GM23248 (cell line): ENCODE measurements at places on chromosomes 6 and 20. TPM values are rescaled to one million over a fixed set of nuclear protein-coding genes. Genes with fewer than 3 reads are reported as not detected.

DNA sequence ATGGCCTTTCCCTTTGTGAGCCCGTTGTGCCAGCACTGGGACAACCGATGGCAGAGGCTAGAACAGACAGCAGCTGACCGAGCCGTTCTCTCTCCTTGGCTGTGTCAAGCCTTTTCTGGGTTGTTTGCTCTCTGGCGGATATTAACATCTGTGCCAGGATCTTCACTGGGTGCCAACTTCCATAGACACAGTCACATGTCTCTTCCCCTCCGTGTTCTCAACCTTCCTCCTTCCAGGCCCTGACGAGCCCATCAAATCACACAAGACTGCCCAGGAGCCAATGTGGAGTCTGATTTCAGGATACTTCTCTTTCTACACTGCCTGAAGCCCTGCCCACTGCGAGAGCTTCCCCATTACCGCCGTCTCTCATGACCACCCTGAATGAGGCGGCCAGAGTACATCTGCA is 111.0 kb upstream of the RALGAPA2 start:
- no peak overlapping the region for H3K27ac ChIP-seq
- DNase-seq: no peak
- H3K36me3 ChIP-seq: no peaks in the 10 kb centered on the region
- H3K27me3 ChIP-seq: peaks cover 8% of the 10 kb centered on the region; the same call in 1 of the 2 replicates
- no peaks in the 10 kb centered on the region for H3K4me1 ChIP-seq
- H3K4me3 ChIP-seq: no peak overlapping the region

- H3K4me3 ChIP-seq: no peak overlapping the region
- no peak for DNase-seq
- peaks cover 6% of the 10 kb centered on the region; the same call in 1 of the 2 replicates for H3K4me1 ChIP-seq
- no peaks in the 10 kb centered on the region for H3K36me3 ChIP-seq
- H3K27me3 ChIP-seq: no peaks in the 10 kb centered on the region
Measured at GRCh38 chr6:154504102-154504501, 6.4 kb downstream of the CNKSR3 start.

DNA sequence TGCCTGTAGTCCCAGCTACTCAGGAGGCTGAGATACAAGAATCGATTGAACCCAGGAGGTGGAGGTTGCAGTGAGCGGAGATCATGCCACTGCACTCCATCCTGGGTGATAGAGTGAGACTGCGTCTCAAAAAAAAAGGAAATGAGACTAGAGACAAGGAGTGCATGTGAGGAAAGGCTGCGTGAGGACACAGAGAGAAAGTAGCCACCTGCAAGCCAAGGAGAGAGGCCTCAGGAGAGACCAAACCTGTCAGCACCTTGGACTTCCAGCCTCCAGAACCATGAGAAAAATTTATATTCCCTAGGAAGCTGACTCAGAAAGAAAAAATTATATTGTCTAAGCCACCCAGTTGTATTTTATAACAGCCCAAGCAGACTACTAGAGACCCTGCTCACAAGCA is 7.4 kb upstream of the BEND3 start:
- H3K27ac ChIP-seq: no peak overlapping the region
- no peaks in the 10 kb centered on the region for H3K36me3 ChIP-seq
- H3K4me1 ChIP-seq: no peaks in the 10 kb centered on the region

DNA sequence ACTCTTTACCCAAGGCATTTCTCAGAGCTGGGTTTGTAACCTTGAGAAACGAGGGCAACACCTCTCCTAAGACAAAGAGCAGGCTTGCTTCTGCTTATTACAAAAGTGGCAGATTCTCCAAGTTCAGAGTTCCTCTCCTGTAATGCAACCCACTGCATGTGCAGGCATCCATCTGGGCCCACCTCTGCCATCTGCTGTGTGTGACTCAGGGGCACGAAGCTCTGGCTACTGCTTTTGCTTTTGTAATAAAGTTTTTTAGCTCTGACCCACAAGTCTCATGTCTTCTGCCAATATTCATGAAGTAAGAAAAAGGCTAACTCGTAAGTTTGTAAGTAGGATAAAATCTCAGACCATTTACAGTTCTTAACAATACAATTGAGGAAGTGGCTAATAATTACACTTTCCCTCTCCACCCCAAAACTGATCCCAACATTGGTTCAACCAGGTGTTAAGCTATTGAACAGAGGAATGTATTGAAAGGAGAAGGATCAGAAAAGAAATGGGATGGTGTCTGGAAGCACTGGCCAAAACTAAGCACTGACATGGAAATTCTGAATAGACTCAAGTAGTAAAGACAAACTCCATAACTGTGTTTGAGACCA is 51.7 kb upstream of the SMLR1 start:
- no peak overlapping the region for H3K4me3 ChIP-seq
- no peak overlapping the region for H3K27ac ChIP-seq
- peak; percentile 69 for DNase-seq
- no peaks in the 10 kb centered on the region for H3K27me3 ChIP-seq
- peaks cover 26% of the 10 kb centered on the region for H3K4me1 ChIP-seq
- no peaks in the 10 kb centered on the region for H3K36me3 ChIP-seq

DNA sequence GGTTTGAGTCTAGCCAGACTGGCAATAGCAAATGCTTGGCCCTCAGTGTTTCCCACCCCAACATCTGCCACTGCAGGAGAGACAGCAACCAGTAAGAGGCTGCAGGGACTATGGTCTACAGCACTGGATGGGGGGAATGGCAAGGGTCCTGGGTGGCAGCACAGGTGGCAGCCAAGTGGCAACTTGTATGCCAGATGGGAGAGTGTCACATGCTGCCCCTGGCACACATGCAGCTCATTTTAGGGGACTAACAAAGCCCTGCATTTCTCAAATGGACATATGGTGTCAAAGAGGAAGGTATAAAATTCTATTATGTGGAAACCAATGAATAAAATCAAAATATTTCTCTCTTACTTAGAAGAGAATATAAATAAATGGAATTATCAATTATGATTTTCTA is 298.7 kb upstream of the MARCKS start:
- peak overlapping the region; percentile 43; the same call in 1 of the 2 replicates for H3K4me3 ChIP-seq
- no peaks in the 10 kb centered on the region for H3K27me3 ChIP-seq
- H3K4me1 ChIP-seq: peaks cover 43% of the 10 kb centered on the region
- DNase-seq: no peak
- H3K36me3 ChIP-seq: no peaks in the 10 kb centered on the region
- peak overlapping the region; percentile 63; the same call in 1 of the 2 replicates for H3K27ac ChIP-seq

DNA sequence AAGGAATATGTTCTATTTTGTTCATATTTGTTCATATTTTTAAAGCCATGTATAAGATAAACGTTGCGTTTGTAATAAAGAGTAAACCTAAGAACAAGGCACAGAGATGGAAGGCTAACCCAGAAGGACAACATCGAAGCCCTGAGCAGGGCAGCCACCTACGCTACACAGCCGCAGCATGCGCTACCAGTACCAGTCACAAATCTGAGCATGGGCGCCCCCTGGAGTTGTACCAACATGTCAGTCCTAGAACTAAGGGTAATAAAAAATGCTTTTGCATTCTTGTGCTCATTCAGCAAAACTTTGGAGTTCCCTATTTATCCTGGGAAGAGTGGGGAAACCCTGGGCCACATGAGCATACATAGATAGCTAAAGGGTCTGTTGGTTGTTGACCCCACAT is 70.6 kb downstream of the PLEKHG1 start:
- H3K27me3 ChIP-seq: peaks cover 3% of the 10 kb centered on the region
- DNase-seq: no peak

DNA sequence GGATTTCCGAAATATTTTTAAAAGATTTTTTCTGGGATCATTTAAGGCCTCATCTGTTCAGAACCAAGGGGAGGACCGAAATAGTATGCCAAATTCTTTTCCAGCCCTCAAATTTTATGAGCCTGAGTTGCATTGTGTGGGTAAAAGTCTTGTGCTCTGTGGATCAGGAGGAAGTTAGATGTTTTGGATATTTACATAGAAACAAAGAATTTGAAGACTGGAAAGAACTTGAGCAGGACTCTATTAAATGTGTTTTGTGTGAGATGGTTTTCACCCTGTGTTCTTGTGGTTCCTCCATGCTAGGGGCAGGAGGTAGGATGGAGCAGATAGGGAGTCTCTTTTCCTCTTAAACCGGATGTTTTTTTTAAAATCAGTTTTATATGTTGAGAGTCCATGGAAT is 329.1 kb downstream of the LAMA2 start:
- no peaks in the 10 kb centered on the region for H3K36me3 ChIP-seq
- peaks cover 23% of the 10 kb centered on the region for H3K4me1 ChIP-seq
- H3K27ac ChIP-seq: peak overlapping the region; percentile 61
- DNase-seq: peak; percentile 56
- H3K27me3 ChIP-seq: no peaks in the 10 kb centered on the region

GRCh38 chr6:166621114-166621540 is 5.9 kb downstream of the RPS6KA2 start:
- H3K36me3 ChIP-seq: no peaks in the 10 kb centered on the region
- H3K27me3 ChIP-seq: no peaks in the 10 kb centered on the region
- H3K4me1 ChIP-seq: peaks cover 68% of the 10 kb centered on the region
- H3K4me3 ChIP-seq: no peak overlapping the region

GRCh38 chr20:36646678-36647077 is 682 bp upstream of the SLA2 start:
- H3K4me1 ChIP-seq: no peaks in the 10 kb centered on the region
- no peaks in the 10 kb centered on the region for H3K27me3 ChIP-seq
- no peak for DNase-seq
- H3K36me3 ChIP-seq: no peaks in the 10 kb centered on the region
- no peak overlapping the region for H3K27ac ChIP-seq

GRCh38 chr6:113820761-113821160 is 36.4 kb upstream of the MARCKS start:
- H3K27ac ChIP-seq: no peak overlapping the region
- no peaks in the 10 kb centered on the region for H3K27me3 ChIP-seq
- DNase-seq: peak; percentile 30
- H3K4me1 ChIP-seq: peaks cover 10% of the 10 kb centered on the region
- no peaks in the 10 kb centered on the region for H3K36me3 ChIP-seq
- no peak overlapping the region for H3K4me3 ChIP-seq

- peaks cover 13% of the 10 kb centered on the region; the same call in 1 of the 2 replicates for H3K4me1 ChIP-seq
- DNase-seq: peak; percentile 62
- H3K36me3 ChIP-seq: no peaks in the 10 kb centered on the region
Measured at GRCh38 chr20:2507875-2508630, 662 bp downstream of the ZNF343 start.

- no peaks in the 10 kb centered on the region for H3K27me3 ChIP-seq
- H3K27ac ChIP-seq: no peak overlapping the region
- no peak for DNase-seq
- no peaks in the 10 kb centered on the region for H3K36me3 ChIP-seq
- no peaks in the 10 kb centered on the region for H3K4me1 ChIP-seq
Measured at GRCh38 chr6:5710516-5710915, 296.2 kb downstream of the NRN1 start.

- no peaks in the 10 kb centered on the region for H3K27me3 ChIP-seq
- no peaks in the 10 kb centered on the region for H3K4me1 ChIP-seq
- no peaks in the 10 kb centered on the region for H3K36me3 ChIP-seq
- H3K27ac ChIP-seq: no peak overlapping the region
Measured at GRCh38 chr20:20536240-20536933, 168.5 kb downstream of the INSM1 start.

DNA sequence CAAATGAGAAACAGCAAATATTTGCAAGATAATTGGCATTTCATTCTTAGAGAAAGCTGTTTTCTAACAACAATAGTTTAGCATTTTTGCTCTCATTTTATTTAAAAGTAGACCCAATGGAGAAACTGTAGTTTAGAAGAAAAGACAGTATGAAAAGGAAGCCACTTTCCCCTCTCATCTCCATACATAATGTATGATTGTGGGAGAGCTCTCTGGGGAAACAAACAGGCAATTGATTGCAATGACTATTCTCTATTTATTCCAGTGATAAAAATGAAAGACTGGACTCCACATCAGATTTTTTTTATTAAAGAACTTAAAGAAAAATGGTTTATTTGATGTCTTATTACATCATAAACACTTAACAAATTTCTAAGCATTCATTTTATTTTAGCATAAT is 116.8 kb upstream of the SASH1 start:
- H3K4me1 ChIP-seq: peaks cover 21% of the 10 kb centered on the region
- no peak overlapping the region for H3K27ac ChIP-seq
- no peaks in the 10 kb centered on the region for H3K36me3 ChIP-seq
- DNase-seq: no peak
- no peak overlapping the region for H3K4me3 ChIP-seq

DNA sequence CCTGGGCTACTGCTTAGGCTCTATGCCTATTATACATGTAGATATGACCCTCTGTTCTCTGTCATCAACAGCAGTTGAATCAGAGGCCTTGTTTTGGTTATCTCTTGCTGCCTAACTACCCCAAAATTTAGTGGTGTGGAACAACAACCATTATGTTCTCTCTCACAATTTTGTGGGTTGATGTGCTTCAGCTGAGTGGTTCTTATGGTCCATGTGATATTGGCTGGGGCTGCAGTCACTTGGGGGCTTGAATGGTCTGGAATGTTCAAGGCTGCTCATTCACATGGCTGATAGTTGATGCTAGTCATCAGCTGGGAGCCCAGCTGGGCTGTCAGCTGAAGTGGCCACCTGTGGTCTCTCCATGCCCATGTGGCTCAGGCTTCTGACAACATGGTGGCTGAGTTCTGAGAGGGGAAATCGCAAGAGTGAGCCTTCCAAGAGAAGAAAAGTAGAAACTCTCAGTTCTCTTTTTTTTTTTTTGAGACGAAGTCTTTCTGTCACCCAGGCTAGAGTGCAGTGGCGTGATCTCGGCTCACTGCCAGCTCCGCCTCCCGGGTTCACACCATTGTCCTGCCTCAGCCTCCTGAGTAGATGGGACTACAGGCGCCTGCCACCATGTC is 47.8 kb downstream of the SHLD1 start:
- no peak overlapping the region for H3K27ac ChIP-seq
- H3K4me1 ChIP-seq: no peaks in the 10 kb centered on the region
- no peaks in the 10 kb centered on the region for H3K27me3 ChIP-seq
- no peaks in the 10 kb centered on the region for H3K36me3 ChIP-seq
- no peak for DNase-seq

DNA sequence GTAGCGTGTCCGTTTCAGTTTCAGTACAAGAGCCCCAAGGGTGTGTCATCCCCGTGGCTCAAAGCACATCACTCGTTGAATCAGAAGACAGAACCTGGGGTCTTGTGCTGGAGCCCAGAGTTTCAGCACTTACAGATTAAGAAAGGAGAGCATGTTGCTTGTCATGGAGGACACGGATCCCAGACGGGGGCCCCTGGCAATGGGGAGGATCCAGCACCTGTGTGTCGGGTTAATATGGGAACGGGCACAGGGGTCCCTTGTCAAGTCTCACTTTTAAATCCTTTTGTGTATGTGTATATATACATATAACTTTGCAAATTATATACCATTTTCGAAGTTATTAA is 23.4 kb downstream of the THBS2 start:
- H3K36me3 ChIP-seq: peaks cover 39% of the 10 kb centered on the region
- DNase-seq: no peak
- no peak overlapping the region for H3K4me3 ChIP-seq
- H3K27me3 ChIP-seq: no peaks in the 10 kb centered on the region
- no peaks in the 10 kb centered on the region for H3K4me1 ChIP-seq
- no peak overlapping the region for H3K27ac ChIP-seq

- H3K36me3 ChIP-seq: no peaks in the 10 kb centered on the region
- H3K27me3 ChIP-seq: no peaks in the 10 kb centered on the region
- H3K4me3 ChIP-seq: no peak overlapping the region
Measured at GRCh38 chr6:150783813-150784212, 81.7 kb upstream of the MTHFD1L start.

Gene CCR6
- not detected in 2 replicates for total RNA-seq

Gene ID4
- total RNA-seq: 34.0 and 41.0 TPM in 2 replicates

Gene DUSP15
- total RNA-seq: not detected in 2 replicates

Gene ZNF831
- not detected in 2 replicates for total RNA-seq

Gene PHACTR2
- 39.0 and 41.9 TPM in 2 replicates for total RNA-seq

Gene FANCE
- 9.7 and 14.7 TPM in 2 replicates for total RNA-seq

Gene C20orf144
- 0.63 TPM in 1 of 2 replicates, not detected in the other for total RNA-seq

Gene AVP
- total RNA-seq: not detected in 2 replicates

Gene MTHFD1L
- 57.6 and 68.7 TPM in 2 replicates for total RNA-seq

Gene THEMIS
- 0.11 and 0.25 TPM in 2 replicates for total RNA-seq

Gene GGTLC1
- not detected in 2 replicates for total RNA-seq

Gene GLP1R
- not detected in 2 replicates for total RNA-seq

Gene OR2J2
- total RNA-seq: not detected in 2 replicates
